ENCODE measurements at places on chromosomes 2 and 18.

- no peak for DNase-seq
These were observed 51.2 kb upstream of the HAAO start for GRCh38 chr2:42843611-42844010.

DNA sequence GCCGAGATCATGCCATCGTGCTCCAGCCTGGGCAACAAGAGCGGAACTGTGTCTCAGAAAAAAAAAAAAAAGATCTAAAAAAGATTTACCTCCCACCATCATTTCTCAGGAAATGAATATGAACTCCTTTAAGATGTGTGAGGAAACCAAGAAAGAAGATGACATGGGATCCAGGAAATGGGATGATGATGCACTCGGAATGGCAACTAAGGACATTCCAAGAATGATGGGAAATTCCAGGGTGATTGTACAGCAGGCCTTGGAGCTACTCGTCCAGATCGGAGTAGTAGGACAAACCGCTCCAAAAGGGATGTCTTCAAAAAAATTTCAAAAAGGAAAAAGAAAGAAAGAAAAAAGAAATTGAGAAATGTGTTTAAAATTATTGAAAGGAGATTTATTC is 84.9 kb upstream of the PMAIP1 start:
- DNase-seq = no peak

DNA sequence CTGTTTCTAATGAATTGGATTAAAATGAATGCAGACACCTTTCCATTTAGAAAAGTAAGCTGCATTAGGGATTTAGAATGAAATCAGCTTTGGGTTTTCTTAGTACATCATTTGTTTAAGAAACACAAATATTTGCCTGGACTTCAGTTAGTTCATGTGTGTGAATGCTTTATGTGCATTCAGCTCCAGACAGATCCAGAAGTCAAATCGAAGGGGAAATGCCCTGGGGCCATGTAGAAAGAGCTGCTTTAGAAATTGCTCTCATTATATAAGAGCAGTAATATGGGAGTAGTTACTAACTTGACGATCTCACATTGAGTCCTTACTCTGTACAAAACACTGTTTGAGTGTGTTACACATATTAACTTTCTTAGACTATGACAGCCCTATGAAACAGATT is 88.0 kb upstream of the TTC39C start:
- DNase-seq = no peak

GRCh38 chr2:238009563-238009962 is 42.7 kb downstream of the UBE2F start:
- no peak for DNase-seq

- no peak for DNase-seq
These were observed 4.4 kb upstream of the BAZ2B start for GRCh38 chr2:159620796-159621195.

DNA sequence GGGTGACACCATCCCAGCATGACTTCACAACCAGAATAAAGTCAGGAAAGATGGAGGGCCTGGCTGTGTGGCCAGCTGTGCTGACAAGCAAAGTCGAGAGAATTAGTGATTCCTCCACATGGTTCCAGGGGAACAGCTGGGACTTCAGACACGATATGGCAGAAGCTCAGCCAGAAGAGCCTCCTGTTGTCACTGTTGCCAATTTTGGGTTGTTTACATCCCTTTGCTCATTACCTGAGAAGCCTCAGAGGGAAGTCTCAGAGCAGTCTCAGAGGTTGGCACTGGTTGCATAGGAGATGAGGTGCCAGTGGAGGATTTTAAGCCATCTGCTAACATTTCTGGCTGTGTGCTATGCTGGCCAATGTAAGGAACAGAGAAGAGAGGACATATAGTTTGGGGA is 16.0 kb downstream of the LINC00305 start:
- no peak for DNase-seq

GRCh38 chr2:202765436-202765835 is 106.1 kb downstream of the ICA1L start:
- DNase-seq = no peak

DNA sequence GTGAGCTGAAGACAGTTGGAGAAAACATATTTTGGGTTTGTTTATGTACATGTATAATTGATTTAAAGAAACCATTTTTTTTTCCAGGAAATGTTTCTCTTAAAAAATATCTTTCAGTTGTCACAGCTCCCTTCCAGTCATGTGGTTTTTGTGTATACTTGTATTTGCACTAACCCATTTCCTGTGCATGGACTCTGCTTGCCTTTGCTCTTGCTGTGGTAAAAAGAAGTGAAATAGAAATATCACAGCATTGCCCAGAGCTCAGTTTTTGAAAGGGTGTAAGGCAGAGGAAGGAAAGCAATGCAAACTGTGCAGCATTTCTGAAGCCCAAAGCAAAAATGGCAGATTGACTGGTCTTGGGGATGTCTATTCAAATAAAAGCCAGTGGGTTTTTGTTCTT is 10.4 kb upstream of the DOCK10 start:
- no peak for DNase-seq

GRCh38 chr2:176157499-176158185 is 535 bp downstream of the HOXD3 start:
- peak; percentile 74 for DNase-seq

DNA sequence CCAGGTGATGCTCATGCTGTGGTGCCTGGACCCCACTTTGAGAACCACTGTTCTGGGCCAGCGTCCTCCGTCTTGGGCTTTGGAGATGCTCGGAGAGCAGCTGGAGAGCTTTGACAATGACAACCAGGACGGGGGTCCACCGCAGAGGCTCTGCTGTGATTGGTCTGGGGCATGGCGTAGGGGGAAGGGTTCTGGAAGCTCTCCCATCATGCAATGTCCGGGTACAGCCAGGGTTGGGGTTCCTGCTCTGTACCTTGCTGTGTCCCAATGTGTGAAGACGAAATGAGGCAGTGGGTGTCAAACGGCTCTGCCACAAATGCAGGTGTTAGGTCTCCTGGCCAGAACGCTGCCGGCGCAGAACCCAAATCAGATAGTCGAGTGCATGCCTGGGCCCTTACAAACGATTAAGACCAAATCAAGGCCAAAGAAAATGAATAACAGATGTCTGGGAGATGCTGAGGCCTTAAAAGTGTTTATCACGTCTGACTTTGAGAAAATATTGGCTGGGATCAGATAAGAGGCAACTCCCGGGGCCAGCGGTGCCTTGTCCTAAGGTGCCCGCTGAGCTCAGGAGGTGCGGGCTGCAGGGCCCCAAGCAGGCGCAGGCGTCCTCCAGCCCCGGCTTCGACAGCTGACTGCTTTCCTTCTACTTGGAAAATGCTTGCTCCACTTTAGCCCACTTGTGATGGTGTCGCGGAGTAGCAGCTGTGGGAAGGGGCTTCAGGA is 117.2 kb downstream of the VAPA start:
- no peak for DNase-seq

GRCh38 chr18:13221869-13222855 is 3.6 kb downstream of the LDLRAD4 start:
- peak; percentile 61 for DNase-seq

- DNase-seq = no peak
These were observed 166.2 kb upstream of the VRK2 start for GRCh38 chr2:57880446-57880845.

DNA sequence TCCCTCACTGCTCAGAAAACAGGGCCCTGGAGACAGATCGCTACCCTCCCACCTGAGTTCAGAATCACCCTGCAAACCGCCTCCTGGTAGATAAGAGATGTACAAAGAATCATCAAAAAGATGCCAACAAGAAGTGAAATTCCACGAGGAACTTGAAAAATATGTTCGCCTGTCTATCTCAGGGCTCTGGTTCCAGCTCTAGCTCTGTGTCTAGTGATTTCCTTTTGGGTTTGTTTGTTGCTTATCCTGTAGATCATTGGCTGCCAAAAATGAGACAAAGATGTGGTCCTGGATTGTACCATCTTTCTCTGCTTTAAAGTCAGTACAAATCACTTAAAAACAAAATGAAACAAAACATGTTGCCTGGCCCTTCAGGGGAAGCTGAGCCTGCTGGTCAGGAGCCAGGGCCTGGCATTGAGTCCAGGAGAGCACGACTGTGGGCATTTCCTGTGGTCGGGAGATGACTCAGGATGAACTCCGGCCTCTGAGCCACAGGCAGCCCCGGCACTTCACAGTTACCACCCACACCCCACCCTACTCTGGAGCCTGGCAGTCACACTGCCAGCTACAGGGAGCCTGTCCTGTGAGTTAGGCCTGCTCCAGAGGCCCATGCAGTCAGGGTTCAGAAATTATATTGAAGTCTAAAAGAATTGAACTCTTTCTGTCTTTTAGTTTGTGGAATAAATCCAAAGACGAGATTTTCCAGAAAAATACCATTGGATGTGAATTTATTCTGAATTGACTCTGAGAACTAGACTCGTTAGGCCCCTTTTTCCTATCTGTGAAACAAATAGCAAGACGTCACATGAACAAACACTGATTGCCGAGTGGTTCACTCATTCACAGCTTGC is 8.0 kb upstream of the ITGB6 start:
- DNase-seq = no peak

GRCh38 chr2:172361840-172362239 is 65.5 kb upstream of the ITGA6 start:
- no peak for DNase-seq

- DNase-seq = peak; percentile 29
These were observed 742.3 kb upstream of the SLC8A1 start for GRCh38 chr2:41194230-41194629.

GRCh38 chr2:174925046-174925784 is 80.0 kb downstream of the CHN1 start:
- no peak for DNase-seq

GRCh38 chr2:33518929-33519328 is 42.5 kb downstream of the RASGRP3 start:
- no peak for DNase-seq

- DNase-seq = no peak
These were observed 1746.1 kb upstream of the PIK3C3 start for GRCh38 chr18:40208958-40209357.

DNA sequence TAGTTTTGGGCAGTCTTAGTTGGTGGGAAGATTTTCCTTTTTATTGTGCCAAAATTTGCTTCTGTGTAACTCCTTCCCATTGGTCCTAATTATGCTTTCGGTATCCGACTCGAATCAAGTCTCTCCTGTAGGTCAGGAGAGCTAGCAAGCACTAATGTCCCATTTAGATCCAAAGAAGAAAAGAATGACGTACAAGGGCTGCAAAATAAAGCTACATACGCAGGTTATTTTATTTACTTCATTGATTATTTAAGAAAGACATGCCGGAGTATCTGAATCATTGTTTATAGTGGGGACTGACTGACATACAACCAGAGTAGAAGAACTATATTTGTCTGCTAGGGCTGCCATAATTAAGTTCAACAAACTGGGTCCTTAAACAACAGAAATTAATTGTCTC is 648.5 kb downstream of the CPS1 start:
- no peak for DNase-seq

GRCh38 chr2:176484838-176485237 is 215.6 kb downstream of the MTX2 start:
- DNase-seq = no peak

- no peak for DNase-seq
These were observed 348.3 kb upstream of the FIGN start for GRCh38 chr2:164084066-164084465.

DNA sequence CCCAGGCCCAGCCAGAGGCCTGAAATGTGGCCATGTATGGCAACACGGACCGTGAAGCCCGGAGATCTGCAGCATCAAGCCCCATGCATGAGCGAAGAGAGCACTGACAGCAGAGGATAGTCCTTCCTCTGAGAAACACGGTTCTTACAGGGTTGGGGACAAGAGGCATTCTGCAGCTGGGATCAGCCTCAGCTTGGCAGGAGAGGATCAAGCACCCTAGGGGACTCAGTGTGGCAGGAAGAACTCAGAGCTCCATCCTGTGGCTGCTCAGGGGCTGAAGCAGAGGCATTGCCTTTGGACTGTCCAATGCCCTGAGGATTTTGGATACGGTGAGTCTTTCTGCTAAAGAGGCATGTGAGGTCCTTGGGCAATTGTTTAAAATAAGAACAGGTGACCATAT is 368.7 kb downstream of the ZNF516 start:
- DNase-seq = no peak

DNA sequence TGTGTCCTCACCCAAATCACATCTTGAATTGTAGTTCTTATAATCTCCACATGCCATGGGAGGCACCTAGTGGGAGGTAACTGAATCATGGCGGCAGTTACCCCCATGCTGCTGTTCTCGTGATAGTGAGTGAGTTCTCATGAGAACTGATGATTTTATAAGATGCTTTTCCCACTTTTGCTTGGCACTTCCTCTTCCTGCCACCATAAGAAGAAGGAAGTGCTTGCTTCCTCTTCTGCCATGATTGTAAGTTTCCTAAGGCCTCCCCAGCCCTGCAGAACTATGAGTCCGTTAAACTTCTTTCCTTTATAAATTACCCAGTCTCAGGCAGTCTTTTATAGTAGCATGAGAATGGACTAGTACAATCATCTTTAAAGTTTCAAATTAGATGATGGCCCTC is 902.4 kb upstream of the PIK3C3 start:
- no peak for DNase-seq

GRCh38 chr2:147025646-147026585 is 818.9 kb upstream of the ACVR2A start:
- DNase-seq = no peak

GRCh38 chr2:184053326-184053725 is 545.0 kb upstream of the ZNF804A start:
- no peak for DNase-seq

- DNase-seq = peak; percentile 77
These were observed 1.5 kb downstream of the INO80D start for GRCh38 chr2:206084439-206084869.

DNA sequence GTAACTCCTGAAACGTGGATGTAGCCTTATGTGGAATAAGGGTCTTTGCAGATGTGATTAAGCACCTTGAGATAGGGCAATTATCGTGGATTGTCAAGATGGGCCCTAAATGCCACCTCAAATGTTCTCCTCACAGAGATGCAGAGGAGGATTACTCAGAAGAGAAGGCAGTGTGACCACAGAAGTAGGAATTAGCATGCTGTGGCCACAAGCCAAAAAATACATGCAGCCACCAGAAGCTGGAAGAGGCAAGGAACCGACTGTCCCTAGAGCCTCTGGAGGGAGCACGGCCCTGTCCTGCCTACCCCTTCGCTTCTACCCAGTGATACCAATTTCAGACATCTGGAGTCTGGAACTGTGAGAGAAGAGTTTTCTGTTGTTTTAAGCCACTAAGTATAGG is 47.3 kb upstream of the MGAT5 start:
- DNase-seq = no peak

- no peak for DNase-seq
These were observed 36.8 kb upstream of the IGFBP2 start for GRCh38 chr2:216596236-216596979.

- no peak for DNase-seq
These were observed 11.2 kb downstream of the KIAA2012 start for GRCh38 chr2:202084265-202084664.

- DNase-seq = peak; percentile 90
These were observed 111.4 kb downstream of the THADA start for GRCh38 chr2:43484323-43484930.

- DNase-seq = no peak
These were observed 158.6 kb downstream of the PPP1R1C start for GRCh38 chr2:182144041-182144775.

- no peak for DNase-seq
These were observed 387.3 kb upstream of the SYT4 start for GRCh38 chr18:43664487-43665008.

Data from left kidney (tissue), 8 donors.